ENCODE measurements at places on chromosomes 4 and X.

DNA sequence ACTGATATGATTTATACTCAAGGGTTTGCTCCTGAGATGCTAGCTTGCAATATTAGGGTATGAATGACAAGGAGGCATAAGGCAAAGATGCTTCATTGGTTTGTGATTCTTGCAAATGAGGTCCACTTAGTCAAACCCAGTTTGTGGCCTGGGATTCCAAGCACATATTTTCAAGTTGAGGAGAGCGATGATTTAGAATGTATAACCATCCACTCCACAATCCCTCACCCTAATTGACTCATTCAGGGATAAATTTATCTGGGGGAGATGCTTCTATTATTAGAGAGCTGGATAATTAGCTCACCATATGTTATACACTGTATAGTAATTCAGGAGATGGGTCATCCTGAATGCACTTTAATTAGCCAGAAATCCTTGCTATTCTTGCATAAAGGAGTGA lies 118.3 kb upstream of the PUDP start:
- DNase-seq = no peak

GRCh38 chr4:148782284-148782683 lies 340.1 kb upstream of the NR3C2 start:
- DNase-seq = no peak

- peak; percentile 4 for DNase-seq
Measured at GRCh38 chr4:56958111-56958517, 19.3 kb downstream of the NOA1 start.

DNA sequence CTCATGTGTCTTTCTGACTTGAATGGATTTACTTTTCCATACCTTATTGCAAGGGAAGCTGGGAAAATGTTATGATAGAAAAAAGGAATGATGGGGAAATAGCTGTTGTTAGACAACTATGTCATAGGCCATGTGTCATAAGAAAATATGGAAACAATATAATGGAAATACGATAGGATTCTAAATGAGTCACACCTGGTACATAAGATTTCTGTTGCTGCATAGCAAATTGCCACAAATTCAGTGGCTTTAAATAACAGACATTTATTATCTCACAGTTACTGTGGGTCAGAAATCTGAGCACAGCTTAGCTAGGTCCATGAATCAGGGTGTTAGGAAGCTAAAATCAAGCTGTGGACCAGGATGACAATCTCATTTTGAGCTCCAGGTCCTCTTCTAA lies 44.6 kb upstream of the ANKRD50 start:
- peak; percentile 15 for DNase-seq

DNA sequence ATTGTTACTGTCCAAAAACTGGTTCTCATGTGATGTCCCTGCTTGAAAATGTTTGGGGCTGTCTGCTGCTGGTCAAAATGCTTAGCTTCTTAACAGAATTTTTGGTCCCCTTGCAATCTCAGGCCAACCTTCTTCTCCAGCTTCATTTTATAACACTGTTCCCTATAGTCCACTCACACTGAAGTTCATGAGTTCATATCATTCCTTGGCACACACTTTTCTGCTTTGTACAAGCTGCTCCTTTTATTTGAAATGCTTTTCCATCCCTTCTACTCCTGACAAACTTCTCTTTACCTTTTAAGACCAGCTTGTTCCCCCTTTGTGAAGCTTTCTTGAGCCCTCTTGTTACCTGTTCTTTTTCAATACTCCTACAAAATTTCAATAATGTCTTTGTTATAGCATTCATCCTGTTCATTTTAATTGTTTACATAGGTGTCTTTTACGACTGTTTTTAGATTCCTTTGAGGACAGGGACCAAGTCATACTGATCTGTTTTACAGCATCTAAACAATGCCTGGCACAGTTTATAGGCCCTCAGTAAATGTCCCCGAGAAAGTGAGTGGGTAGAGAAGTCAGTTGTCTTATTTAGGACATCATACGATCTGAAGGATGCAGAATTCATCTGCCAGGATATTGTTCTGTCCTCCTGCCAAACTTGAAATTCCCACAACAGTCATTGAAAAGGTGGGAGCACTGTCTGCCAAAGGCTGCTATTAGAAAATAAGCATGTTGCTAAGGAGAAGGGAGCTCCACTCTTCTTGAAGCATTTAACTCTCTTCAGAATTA lies 134.4 kb upstream of the BMPR1B start:
- DNase-seq = no peak

DNA sequence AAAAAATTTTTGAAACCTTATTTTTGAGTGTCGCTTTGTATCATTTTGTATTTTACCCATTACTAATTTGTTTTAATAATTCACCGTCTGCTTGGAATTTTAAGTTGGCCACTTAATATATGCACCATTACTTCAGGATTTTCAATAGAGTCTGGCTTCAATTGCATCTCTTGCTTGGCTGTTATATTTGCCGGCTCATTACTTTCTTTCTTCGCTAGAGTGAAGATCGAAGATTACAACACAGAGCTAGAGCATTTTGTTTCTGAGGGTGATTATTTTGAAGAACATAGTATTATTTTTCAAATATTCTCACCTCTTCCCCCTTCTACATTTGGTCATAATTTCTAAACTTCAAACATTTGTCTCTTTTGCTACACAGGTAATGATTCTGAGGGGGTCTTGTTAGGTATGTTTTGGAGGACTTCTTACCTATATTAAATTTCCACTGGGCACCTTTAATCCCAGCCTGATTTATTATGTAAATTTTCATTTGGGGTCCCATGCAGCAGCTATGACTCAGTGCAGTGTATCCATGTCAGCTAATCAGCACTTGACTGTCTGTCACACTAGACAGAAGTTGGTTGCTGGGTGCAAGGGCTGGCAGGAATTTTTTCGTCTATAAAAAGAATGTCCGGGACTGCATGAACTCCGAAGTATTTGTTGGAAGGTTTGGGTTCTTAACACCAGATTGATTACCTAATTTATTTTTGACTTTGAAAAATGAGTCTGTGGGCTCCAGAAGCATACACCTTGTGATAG lies 18.6 kb downstream of the TBC1D1 start:
- DNase-seq = no peak

GRCh38 chr4:28508636-28509035 lies 1648.0 kb downstream of the STIM2 start:
- DNase-seq = no peak

DNA sequence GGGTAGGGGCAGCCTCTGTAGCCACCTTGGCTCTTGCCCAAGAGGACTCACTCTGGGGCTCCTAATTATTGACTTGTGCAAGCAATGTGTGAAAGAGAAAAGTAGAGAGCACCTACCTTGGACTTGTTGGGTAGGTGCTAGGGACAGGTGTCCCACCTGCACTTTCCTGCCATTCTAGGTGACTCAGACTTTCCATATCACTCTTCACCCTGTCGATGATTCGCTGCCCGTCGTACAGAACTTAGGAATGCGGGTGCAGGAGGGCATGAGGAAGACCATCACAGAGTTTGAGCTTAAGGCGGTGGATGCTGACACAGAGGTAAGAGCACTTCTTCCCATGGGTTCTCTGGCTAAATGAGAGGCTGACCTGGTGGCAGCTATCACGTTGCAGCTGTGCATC lies 87.3 kb upstream of the ANXA3 start:
- DNase-seq = no peak

DNA sequence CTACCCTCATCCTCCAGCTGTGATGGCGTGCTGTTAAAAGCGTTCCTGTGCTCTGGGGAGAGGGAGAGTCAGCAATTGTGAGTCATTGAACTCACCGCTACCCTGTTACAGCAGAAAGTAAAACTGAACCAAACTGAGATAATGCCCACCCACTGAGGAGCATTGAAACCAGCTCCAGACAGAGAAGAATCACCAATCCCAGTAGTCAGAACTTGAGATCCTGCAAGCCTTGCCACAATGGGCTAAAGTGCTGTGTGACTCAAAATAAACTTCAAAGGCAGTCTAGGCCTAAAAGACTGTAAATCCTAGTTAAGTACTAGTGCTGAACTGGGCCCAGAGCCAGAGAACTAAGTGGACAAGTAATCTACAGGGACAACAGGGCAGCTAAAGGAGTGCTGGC lies 1394.2 kb upstream of the DIAPH2 start:
- DNase-seq = peak; percentile 49

DNA sequence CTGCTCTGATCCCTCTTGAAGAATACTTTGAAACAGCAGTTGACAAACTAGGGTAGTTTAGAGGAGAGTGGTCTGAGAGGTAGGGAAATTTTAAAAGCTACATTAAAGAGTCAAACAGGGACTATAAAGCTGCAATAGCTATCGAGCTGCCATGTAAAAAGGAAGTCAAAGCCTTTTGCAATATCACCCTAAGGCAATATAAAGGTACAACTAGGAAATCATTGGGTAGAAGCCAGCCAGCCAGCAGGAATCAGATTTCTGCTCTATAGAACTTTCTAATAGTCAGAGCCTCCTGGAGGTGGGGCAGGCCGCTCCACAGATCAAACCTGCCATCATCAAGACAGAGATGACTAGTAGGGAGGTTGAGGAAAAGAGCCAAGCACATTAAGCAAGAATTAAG lies 15.2 kb upstream of the PHOX2B start:
- no peak for DNase-seq

DNA sequence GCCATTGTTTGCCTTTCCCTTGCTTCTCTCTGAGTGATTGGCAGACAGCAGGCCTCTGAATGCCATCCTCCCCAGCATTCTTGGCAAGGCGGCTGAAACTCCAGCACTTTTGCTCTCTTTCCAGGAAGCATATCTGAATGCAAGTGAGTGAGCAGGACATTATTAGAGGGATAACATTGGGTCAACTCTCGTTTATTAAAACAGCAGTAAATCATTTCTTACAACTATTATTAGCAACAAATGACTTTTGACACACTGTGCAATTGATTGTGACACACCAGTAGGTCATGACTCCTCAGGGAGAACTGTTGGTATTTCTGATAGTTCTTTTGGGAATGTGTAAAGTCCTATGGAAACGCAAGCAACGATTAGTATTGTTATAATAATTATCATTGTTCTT lies 103.8 kb downstream of the EFNB1 start:
- DNase-seq = no peak

DNA sequence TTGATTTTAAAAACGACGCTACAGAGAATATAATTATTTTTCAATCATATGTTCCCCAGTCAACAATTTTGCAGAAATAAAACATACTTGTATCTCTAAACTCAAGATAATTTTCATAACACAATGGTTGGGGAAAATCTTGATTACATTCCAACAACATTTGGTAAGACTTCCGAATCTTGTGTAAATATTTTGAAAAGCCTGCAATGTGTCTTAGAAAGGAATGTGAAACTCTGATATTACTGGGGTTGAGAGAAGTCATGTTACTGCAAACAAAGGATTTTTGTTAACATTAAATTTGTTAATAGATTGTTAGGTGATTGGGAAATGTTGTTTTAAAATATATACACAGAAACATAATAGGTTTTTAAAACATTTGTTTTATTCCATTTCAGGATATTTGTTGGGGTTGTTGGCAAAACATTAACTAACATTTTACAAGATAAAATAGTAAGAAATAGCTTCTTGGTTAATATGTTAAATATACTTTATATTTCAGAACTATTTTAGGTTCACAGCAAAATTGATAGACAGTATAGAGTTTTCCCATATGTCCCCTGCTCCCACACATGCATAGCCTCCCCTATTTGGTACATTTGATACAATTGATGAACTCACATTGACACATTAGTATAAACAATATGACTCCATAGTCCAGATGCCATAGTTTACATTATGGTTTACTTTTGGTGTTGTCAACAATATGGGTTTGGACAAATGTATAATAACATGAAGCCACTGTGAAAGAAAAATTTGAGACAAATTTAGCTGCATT lies 218.6 kb upstream of the FAM47A start:
- no peak for DNase-seq

GRCh38 chr4:175431694-175432093 lies 380.4 kb downstream of the GPM6A start:
- DNase-seq = no peak

DNA sequence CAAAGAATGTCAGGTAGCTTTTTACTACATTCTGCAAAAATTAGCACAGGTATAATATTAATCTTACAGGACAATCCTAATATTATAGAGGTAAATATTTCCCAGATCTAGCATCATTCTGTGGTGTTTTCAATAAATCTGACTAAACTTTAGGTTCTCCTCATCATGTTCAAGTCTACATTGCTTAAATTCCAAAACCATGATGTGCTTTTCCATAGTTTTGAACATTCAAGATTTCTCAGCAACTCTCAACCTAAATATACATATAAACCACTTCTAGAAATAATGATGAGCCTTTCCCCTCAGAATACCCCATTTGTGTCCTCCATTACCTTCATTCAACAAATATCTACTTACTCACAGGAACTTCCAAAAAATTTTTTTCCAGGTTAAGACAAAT lies 23.1 kb downstream of the EIF4E start:
- DNase-seq = no peak

GRCh38 chrX:49276671-49277534 lies 7.3 kb downstream of the PPP1R3F start:
- DNase-seq = no peak

DNA sequence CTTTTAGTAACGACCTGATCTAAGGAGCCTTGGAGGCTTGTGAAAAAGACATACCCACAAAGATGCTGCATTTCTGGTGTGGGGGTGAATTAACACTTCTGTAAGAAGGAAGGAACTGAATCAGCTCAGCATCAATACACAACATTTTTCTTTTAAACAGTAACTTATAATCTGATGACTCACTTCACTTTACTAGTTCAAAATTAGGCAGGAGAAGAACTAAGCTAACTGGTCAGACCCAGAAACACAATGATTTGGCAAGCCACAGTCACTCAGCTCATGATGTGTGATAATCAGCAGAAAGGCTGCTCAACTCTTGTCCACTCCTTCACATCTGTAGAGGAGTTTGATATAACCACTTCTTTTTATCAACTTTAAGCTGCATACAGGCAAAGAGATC lies 4.6 kb downstream of the MMAA start:
- no peak for DNase-seq

DNA sequence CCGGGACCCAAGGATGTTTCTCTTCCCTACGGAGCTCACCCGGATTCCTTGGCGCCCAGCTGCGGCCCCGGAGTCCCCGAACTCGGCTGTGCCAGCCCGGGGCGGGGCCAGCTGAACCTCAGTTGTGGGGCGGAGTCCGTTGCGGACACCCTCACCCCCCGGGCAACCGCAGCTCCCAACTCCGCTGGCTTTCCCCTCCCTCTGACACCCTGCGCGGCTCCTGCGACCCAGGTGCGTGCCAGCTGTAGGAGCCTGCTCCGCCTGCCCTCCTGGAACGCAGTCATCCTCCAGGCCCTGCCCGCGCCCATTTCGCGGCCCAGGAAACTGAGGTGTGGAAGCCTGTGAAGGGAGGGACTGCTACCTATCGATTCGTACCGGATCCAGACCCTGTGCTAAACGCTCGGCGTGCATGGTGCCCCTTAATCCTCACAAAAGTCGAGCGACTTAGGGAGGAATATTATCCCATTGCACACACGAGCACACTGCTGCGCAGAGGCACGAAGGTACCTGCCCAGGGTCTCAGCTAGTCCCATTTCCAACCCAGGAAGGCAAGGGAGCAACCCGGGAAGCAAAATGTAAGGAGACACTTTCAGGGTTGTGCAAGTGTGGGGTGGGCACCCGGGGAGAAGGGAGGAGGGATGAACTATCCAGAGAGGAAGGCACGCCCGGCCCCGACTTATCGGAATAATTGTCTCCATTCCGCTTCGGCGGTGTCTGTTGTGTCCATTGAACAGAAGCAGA lies 12.3 kb downstream of the MSX1 start:
- no peak for DNase-seq
